ENCODE measurements at places on chromosomes 16 and 17.
A peak's percentile ranks its signal among the peaks of the same experiment; 100 is the strongest.

DNA sequence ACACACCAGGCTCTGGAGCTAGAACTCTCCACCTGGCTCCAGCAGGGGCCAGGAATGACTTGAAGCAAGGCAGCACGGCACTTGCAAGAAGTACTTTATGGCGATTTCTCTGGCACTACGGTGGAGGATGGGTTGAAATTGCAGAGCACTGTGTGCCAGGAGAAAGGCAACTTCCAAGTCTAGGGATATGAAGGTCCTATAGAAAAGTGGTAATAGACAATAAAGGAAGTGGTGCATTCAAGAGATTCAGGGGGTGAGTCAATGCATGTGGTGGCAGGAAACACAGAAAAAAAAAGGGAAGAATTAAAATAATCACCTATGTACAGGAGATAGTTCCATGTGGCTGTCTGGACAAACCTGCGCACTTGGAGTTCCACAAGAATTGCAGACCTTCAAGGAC is 240.3 kb upstream of the DYNLRB2 start:
- no peak for DNase-seq

DNA sequence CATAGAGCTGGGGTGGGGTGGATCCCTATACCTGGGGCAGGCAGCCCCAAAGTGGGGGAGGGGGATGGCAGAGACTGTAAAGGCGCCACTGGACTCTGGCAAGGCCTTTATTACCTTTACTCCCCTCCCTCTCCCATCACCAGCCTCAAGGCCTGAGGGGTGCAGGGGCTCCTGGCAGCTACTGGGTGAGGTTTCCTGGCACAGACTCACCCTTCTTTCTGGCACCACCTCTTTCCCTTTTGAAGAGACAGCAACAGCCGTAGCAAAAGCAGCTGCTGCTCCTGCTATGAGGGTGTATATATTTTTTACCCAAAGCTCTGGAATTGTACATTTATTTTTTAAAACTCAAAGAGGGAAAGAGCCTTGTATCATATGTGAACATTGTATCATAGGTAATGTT is 17.6 kb downstream of the RAPGEFL1 start:
- no peak for DNase-seq

- no peak for DNase-seq
These were observed 1.9 kb downstream of the CEMP1 start for GRCh38 chr16:2529061-2529931.

- no peak for DNase-seq
These were observed 122.0 kb downstream of the BANP start for GRCh38 chr16:88073201-88073721.

GRCh38 chr16:70481929-70482536 is 27.6 kb downstream of the FCSK start:
- DNase-seq = no peak

- no peak for DNase-seq
These were observed 15.6 kb upstream of the FOXF1 start for GRCh38 chr16:86494565-86495356.

- peak; percentile 40 for DNase-seq
These were observed 380.3 kb downstream of the SEC14L1 start for GRCh38 chr17:77521076-77521475.

- no peak for DNase-seq
These were observed 1.4 kb downstream of the TBC1D24 start for GRCh38 chr16:2476345-2476720.

DNA sequence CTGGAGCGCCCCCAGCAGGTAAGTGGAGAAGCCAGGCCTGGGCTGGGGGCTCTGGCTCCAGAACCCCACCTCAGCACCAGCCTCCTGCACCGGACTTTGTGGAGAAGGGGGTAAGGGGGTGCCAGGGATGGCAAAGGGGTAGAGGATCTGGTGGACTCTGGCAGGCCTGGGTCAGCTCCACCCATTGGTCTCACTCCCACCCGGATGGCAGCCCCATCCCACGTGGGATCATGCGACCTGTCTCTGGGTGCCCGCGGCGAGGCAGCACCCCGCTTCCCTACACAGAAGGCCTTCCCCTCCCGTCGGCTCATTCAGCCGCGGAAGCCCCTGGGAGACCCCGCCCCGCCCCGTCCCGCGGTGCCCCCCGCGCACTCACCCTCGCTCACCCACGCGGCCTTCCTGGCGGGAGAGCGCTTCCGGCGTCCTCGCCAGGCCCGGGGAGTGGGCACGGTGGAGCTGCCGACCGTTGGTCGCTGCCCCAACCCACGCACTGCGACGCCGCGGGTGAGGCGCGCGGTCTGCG is 498 bp upstream of the PLEKHG4 start:
- peak; percentile 83 for DNase-seq

GRCh38 chr17:77307479-77308198 is 166.9 kb downstream of the SEC14L1 start:
- no peak for DNase-seq

- no peak for DNase-seq
These were observed 6.4 kb downstream of the DRC7 start for GRCh38 chr16:57700781-57701551.

GRCh38 chr17:27573971-27574525 is 56.9 kb upstream of the LGALS9 start:
- no peak for DNase-seq

GRCh38 chr17:72887917-72888316 is 204.6 kb downstream of the SLC39A11 start:
- DNase-seq = no peak

DNA sequence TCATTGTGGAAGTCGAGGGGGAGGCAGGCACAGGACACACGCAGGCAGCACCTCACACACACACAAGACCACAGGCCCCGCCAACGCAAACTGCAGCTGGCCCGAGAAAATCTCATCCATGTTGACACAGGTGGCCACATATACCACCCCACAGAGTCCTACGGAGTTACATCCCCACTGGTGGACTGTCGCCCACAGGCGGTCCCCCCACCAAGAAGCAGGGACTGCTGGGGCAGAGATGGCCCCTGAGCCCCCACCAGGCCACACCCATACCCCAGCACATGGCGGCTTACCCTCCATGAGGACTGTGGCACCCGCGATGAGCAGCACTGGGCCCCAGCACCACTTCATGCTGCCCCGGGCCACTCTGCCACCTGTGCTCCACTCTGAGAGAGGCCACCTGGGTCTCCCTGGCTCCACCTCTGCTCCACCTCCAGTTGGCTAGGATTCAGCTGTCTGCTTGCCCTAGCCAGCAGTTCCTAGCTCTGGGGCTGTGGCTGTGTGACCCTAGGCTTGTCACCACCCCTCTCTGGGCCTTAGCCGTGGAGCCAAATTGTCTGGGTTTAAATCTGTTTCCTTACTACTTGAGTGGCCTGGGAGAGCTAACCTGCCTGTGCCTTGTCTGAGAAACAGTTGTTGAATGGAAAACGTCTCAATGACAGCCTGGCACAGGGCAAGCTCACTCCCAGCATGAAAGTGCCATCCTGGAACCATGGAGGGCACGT is at the start of gene PRSS53:
TSS of gene PRSS53 (minus strand) at position 485 of the 725 bp plus-strand sequence. CDS start at position 351, 134 bp downstream.
- DNase-seq = no peak

DNA sequence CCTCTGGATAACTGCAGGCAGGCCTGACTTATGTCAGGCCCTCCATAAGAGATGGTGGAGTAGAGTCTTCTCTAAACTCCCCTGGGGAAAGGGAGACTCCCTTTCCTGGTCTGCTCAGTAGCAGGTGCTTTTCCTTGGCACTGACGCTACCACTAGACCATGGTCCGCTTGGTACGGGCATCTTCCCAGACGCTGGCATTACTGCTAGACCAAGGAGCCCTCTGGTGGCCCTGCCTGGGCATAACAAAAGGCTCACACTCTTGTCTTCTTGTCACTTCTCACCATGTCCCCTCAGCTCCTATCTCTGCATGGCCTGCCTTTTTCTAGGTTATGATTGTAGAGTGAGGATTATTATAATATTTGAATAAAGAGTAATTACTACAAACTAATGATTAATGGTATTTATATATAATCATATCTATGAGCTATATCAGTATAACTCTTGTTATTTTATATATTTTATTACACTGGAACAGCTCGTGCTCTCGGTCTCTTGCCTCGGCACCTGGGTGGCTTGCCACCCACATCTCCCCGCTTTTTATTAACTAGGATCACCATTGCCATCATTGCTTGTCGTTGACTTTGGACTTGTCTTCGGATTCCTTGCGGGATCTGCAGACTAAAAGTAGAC is 59.8 kb upstream of the ARL4D start:
- DNase-seq = peak; percentile 75

- DNase-seq = peak; percentile 28
These were observed 38.2 kb downstream of the CMTM4 start for GRCh38 chr16:66658143-66658859.

DNA sequence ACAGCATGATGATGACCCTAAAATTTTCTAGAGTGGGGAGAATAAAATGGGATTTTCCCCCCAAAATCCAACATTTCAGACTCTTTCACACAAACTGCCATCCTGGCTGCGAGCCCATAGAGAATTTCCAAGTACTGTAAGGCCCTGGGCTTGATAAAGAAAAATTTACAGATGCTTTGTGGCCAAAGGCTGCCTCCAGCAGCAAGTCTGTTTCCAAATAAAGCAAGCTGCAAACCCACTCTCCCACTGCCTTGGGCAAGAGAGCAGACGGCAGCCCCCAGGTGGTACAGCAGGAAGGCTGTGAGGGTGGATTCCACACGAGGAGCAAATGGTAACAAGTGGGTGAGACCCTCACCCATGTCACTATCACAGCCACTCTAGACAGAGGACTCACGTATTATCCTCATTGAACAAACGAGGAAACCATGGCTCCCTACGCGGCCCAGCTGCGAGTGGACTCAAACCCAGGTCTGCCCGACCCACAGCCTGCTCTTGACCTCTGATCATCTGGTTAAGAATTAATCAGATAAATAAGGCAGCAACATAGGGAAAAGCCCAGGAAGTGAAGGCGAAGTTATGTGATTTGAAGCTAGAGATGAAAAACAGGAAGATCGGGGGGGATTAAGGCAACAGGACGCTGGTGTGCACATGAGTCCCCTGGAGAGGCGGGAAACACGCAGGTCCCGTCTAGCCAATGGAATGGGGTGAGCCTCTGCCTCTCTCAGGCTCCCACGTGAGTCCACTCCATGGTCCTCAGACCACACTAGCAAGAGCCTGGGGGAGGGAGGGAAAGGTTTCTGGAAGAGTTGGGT is 37.4 kb downstream of the AXIN2 start:
- no peak for DNase-seq

GRCh38 chr17:45825792-45826191 is 18.9 kb upstream of the SPPL2C start:
- DNase-seq = no peak

GRCh38 chr16:75965504-75966374 is 239.4 kb upstream of the CPHXL start:
- DNase-seq = no peak

GRCh38 chr16:76390476-76390875 is 113.3 kb downstream of the CNTNAP4 start:
- no peak for DNase-seq

DNA sequence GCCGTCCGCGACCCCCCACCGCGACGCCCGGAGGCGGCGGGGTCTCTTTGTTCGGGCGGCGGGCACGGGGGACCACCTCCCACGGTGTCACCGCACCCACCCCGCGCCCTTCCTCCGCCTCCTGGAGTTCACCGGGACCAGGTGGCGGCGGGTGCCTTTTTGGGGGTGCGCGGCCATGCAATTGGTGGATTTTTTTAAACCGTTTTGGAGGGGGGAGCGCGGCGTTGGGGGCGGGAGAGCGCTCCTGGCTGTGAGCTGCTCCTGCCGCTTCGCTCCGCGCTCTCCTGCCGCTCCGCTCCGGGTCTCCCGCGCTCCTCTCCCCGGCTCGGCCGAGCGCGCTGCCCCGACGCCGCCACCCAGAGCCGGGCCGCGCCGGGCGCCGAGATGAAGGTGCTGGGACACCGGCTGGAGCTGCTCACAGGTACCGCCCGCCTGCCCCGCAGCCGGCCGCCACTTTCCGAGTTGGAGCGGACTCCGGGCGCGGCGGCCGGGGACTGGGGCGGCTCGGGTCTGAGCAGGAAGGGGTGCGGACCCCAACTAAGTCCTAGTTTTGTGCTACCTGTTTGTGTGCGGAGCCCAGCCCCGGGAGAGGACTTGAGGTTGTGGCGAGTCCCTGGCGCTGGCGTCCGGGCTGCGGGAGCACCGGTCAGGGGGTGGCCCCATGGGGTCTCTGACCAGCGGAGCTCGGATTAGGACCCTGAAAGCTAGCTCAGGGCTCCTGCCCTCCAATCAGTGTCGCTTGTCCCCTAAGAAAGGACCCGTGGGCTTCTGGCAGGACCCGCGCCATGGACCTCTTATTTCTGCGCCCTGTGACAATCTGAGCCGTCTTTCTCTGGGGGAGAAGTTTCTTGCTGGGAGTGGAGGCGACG is 35.7 kb upstream of the NDRG4 start:
- no peak for DNase-seq

- no peak for DNase-seq
These were observed 18.4 kb downstream of the EFCAB5 start for GRCh38 chr17:29959658-29960337.

DNA sequence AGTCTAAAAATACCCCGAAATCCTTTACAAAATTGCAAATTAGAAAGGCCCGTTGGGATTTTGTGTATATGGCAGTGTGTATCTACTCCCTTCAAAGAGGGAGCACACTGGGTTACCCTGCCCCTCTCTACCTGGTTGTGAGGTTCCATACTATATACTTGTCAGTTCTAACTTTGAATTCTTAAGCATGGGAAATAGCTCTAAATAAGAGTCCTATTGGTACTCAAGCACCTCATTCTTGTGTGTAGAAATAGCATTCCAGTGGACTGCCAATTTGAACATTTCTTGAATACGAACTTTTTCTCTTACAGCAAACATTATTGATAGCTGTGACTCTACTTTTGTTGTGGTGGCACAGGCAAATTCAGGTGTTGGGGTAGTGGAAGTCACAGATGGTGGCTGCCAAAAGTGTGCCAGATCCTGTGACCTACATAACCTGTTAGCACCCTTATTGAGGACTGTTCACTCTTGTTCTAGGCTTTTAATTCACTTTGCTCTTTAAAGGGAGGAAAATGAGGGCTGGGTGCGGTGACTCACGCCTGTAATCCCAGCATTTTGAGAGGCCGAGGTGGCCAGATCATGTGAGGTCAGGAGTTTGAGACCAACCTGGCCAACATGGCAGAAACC is 16.1 kb downstream of the ESRP2 start:
- no peak for DNase-seq

DNA sequence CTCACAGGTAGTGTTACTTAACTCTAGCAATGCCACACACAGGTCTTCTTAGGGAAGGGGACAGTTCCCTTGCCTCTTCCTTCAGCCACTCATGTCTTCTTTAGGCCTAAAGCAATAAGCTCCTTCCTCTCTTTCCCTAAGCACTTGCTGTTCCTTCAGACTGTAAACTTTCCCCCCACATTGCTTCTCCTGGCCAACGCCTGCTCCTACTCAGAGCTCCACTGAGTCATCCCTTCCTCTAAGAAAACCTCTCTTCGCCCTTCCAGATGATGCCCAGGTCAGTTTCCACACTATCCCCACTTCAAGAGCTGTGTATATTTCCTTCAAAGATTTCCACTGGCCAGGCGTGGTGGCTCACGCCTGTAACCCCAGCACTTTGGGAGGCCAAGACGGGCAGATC is 12.5 kb upstream of the EPOP start:
- DNase-seq = no peak

DNA sequence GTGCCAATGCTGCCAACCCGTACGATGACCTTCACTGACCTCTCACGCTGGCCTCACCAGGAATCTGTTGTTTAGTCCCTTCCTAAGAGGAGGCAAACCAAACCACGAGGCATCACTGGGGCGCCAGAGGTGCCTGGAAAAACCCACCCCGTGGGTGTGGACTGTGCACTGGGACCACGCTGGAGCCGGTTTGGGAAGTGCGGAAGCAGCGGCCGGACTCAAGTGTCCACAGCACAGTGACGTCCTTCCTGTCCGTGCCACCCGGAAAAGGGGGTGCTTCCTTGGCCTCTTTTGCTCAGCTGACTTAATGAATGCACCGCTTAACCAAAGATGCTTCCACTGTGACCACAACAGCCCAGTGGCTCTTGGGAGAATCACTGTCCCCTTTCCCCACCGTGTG is 9.0 kb upstream of the KIF19 start:
- DNase-seq = no peak

- DNase-seq = no peak
These were observed 77.2 kb downstream of the BRIP1 start for GRCh38 chr17:61786088-61786487.

All from activated CD8-positive, alpha-beta memory T cell treated with anti-CD3 and anti-CD28 coated beads, Interleukin-2, amount 50 U/mL, for 48 hours (primary cell).